ENCODE measurements at places on chromosomes 7 and 10.

GRCh38 chr7:142372727-142373126 is 114.9 kb upstream of the PRSS58 start:
- DNase-seq = no peak

- DNase-seq = no peak
Observed at GRCh38 chr7:18788026-18788425, 292.5 kb downstream of the HDAC9 start.

GRCh38 chr10:106566873-106567272 is 597.6 kb downstream of the SORCS1 start:
- no peak for DNase-seq

- DNase-seq = no peak
Observed at GRCh38 chr7:43954524-43955228, 28.4 kb downstream of the UBE2D4 start.

GRCh38 chr7:80950550-80950967 is 31.7 kb upstream of the SEMA3C start:
- DNase-seq = no peak

DNA sequence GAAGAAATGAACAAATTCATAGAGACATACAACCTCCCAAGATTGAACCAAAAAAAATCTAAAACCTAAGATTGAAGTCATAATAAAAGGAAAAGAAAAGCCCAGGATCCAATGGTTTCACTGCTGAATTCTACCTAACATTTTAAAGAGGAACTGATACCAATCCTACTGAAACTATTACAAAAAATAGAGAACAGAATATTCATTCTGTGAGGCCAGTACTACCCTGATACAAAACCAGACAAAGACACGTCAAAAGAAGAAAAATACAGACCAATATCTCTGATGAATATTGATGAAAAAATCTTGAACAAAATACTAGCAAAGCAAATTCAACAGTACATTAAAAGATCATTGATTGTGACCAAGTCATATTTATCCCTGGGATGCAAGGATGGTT is 128.5 kb upstream of the STEAP1 start:
- DNase-seq = no peak

- peak; percentile 11 for DNase-seq
Observed at GRCh38 chr10:85995791-85996190, 370.8 kb downstream of the GRID1 start.

DNA sequence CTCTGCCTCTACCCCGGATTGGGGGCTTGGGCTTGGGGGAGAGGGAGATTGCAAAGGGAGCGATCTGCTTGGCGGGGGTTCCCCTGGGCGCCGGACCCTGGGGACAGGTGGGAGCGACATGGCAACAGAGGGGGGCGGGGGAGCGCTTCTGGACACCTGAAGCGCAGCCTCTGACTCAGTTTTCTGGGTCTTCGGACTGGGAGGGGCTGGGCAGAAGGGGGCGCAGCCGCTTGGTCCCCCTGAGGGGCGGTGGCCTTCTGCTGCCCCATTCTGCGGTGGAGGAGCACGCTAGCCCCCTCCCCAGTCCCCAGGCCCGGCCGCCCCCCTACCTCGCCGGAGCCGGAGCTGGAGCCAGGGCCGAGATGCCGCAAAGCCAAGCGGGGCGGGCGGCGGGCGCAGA is 380 bp downstream of the NAT16 start:
- DNase-seq = no peak

- DNase-seq = no peak
Observed at GRCh38 chr10:24341897-24342296, 133.0 kb downstream of the KIAA1217 start.

- no peak for DNase-seq
Observed at GRCh38 chr7:2084781-2085505, 147.8 kb downstream of the MAD1L1 start.

All from CD4-positive, alpha-beta T cell treated with Interleukin-2 at 100 ng/mL for 4 hours (primary cell).